ENCODE measurements at places on chromosomes 1 and 21.

DNA sequence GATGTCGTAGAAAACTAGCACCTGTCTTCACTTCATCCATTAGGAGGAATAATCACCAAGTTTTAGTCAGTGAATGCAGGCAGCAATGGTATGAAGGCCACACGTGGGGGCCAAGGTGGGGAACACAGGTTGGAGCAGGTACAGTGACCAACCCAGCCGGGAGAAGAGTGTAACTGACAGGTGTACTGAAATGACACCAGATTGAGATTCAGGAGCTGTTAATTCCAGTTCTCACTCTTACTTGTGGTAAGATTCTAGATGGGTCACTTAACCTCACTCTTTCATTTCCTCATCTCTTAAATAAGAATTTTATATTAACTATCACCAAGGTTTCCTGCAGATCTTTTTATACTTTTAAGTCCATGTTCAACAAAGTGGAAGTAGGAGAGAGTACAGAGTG, 206.2 kb upstream of the PTBP2 start:
- DNase-seq, result no peak

DNA sequence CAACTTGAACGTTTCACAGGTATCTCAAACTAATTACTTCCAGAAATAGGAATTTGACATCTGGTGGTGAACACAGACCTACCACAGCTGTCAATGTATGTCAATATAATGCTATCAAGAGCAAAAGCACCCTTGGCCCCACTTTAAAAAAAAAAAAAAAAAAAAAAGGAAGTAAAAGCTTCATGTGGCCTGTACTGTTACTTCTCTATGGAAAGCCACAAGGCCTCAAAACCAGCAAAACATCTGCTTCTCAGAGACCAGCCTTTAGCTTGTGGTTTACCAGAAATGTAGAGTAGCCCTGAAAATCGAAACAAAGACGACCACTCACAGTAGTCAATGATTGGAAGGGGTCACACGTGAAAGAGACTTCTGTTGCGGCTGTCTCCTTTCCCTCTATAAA, 109.6 kb downstream of the SLC45A1 start:
- DNase-seq, result no peak

- DNase-seq, result no peak
Measured at GRCh38 chr21:43004926-43005325, 30.6 kb downstream of the PKNOX1 start.

- DNase-seq, result no peak
Measured at GRCh38 chr1:2391931-2392509, 379 bp downstream of the RER1 start.

GRCh38 chr1:10257851-10258250, 47.5 kb downstream of the KIF1B start:
- no peak for DNase-seq

- no peak for DNase-seq
Measured at GRCh38 chr1:169618367-169618766, 11.6 kb downstream of the SELP start.

- no peak for DNase-seq
Measured at GRCh38 chr1:212167098-212167497, 118.1 kb upstream of the PPP2R5A start.

DNA sequence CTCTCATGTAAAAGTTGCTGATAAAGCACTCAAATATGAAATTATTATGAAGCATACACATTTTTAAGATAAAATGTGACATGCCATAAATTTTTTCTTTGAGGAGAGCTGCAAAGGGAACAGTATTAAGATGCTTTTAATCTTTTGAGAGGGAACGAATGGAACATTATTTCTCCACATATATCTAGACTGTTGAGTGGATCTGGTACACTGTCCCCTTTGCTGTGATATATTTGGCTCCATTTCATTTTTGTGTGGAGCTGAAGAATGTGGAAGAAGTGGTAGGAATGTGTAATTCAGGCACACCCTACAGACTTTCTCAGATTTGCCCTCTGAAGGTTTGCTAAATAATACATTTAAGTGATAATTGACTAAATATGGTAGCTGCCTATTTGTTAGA, 31.7 kb downstream of the PGM1 start:
- DNase-seq, result no peak

DNA sequence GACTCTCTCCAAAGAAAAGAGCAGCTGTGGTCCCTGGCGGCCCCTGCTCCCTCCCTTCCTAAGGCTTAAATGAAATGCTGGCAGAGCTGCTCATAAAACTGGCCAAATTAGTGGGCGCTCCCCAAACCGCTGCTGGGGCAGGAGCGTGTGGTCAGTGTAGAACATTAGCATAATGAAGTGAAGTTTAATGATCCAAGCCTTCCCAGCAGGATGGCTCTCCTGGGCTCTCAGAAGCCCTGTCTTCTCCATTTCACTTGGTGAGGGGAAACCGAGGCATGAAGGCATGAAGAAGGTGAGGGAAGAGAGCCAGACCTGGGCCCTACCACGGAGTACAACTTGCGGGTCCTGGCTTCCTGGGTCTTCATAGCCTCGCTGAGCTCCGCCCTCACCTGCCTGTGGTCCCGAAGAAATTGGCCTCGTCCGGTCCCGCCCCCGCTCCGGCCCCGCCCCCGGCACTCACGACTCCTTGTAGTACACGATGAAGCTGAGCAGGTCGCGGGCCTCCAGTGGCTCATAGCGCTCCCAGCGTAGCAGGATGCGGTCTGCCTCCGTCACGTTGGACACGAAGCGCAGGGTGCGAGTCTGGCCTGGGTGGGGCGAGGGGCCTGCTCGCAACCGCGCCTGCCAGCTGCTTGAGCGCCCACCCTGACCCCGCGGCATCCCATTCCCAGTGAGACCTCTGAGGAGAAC, 10.3 kb downstream of the INSRR start:
- no peak for DNase-seq

- peak; percentile 64 for DNase-seq
Measured at GRCh38 chr1:13960375-13960987, 260.5 kb downstream of the PRDM2 start.

DNA sequence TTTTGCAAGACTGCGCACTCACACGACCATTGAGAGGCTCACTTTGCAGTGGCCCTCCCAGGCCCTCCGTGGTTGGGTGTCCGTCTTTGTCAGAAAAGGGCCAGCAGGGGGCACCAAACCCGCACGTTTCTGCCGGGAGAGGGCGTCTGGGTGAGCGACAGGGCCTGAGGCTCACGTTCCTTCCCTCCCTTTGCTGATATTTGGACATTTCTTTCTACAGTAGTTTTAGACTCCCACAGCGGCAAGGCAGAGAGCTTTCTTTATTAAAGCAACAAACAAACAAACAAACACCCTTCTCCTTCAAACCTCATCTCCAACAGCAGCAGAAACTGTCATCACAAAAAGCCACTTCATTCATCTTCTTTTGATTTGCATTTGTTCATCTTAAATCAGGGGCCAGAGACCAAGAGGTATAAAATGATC, 79.2 kb upstream of the WDR26 start:
- peak; percentile 89 for DNase-seq

Data from aorta (tissue), 5 donors.